Activated T-cell treated with anti-CD3 and anti-CD28 coated beads, Interleukin-2, amount 50 U/mL, for 72 hours (primary cell): ENCODE measurements at places on chromosomes 5 and 9. TPM values are rescaled to one million over a fixed set of nuclear protein-coding genes. Genes with fewer than 3 reads are reported as not detected.

The MELK gene
- 51.4 TPM for total RNA-seq

The BTNL8 gene
- total RNA-seq: 0.74 TPM

The SH3RF2 gene
- 0.79 TPM for total RNA-seq

The SLC34A3 gene
- total RNA-seq: 0.14 TPM
